Natural killer cell treated with Interleukin-12 subunit alpha and Interleukin-12 subunit beta and Interleukin-15 and Interleukin-18, amount 100 ng/mL, for 72 hours (primary cell): ENCODE measurements at places on chromosomes 5 and 9.

DNA sequence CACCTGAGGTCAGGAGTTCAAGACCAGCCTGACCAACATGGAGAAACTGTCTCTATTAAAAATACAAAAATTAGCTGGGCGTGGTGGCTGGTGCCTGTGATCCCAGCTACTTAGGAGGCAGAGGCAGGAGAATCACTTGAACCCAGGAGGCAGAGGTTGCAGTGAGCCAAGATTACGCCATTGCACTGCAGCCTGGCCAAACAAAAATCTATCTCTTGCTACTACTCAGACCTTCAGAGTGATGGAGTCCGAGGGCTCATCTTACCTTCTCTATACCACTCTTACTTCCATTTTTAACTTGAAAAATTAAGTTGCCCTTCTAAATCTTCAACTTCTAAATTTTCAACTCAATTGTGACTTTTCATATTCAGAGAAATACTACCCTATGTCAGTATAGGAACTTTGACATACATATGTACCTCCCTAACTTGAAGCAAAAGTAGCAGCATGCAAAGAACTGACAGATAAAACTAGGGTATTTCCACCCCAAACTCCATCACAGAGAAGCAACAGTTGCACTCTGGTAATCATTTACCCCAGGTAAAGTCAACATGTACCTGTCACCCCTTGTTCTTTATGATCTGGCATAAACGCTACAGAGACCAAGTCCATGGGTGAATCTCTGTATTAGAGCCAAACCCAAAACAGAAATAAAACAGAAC lies 11.4 kb downstream of the ZFAND5 start:
- peaks cover 37% of the 10 kb centered on the region for H3K4me1 ChIP-seq
- DNase-seq: no peak
- H3K27me3 ChIP-seq: no peaks in the 10 kb centered on the region
- no peak overlapping the region for H3K27ac ChIP-seq

DNA sequence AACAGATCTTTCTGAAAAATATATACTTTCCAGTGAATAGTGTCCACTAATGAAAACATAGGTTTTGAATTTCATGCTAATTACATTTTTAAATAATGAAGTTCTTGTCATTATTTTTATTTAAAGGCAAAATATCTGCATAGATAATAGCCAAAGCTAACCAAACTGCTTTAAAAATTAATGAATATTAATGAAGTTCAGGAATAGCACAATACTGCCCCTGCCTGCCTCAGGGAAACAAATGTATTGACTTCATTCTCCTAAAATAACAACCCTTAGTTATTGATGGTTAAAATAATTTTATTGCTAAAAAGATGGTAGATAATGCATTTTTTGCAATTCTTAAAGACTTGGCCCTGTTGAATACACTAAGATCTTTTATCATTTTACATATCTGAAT lies 103.6 kb upstream of the SSBP2 start:
- H3K4me1 ChIP-seq: peaks cover 23% of the 10 kb centered on the region
- H3K27ac ChIP-seq: no peak overlapping the region
- peaks cover 6% of the 10 kb centered on the region for H3K36me3 ChIP-seq
- no peak for DNase-seq

GRCh38 chr9:27367175-27367798 lies 70.3 kb upstream of the EQTN start:
- no peak overlapping the region for H3K4me3 ChIP-seq
- no peak overlapping the region for H3K27ac ChIP-seq
- DNase-seq: no peak
- peaks cover 7% of the 10 kb centered on the region for H3K27me3 ChIP-seq
- H3K4me1 ChIP-seq: peaks cover 14% of the 10 kb centered on the region

DNA sequence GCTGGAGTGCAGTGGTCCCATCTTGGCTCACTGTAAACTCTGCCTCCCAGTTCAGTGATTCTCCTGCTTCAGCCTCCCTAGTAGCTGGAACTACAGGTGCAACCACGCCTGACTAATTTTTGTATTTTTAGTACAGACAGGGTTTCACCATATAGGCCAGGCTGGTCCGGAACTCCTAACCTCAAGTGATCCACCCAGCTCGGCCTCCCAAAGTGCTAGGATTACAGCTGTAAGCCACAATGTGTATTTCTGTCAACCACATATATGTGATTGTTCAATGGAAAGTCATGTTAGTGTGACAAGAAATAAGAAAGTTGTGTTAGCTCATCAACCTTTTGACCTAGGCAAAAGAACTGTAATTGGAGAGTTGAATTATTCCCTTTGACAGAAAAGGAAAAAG lies 677.1 kb upstream of the CHD1 start:
- no peak for DNase-seq
- no peak overlapping the region for H3K4me3 ChIP-seq
- H3K27me3 ChIP-seq: no peaks in the 10 kb centered on the region
- H3K4me1 ChIP-seq: no peaks in the 10 kb centered on the region
- no peaks in the 10 kb centered on the region for H3K36me3 ChIP-seq

DNA sequence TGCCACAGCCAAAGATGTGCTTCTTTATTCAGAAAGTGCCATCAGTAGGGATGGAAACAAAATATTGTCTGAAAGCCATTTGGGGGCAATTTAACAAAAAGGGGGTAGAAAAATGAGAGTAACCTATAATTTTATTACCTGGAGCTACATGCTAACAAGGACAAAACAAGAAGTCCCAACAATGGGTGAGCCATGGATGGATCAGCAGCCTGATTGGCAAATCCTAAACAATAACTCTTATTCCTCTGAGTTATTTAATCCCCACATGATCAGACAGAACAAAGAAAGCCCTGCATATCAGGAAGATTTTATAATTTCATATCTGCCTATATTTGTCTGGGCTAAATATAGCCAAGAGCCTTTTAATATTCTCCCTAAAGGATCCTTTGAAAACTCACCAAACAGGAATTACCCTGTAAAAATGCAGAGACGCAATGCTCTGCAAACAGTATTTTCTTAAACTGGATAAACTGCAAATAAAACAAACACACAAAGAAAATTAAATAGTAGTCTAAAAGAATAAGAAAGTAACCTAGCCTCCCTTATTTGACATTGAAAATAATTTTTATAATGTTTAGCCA lies 483.4 kb downstream of the ZNF608 start:
- H3K36me3 ChIP-seq: no peaks in the 10 kb centered on the region
- H3K27me3 ChIP-seq: no peaks in the 10 kb centered on the region
- H3K4me1 ChIP-seq: no peaks in the 10 kb centered on the region
- no peak overlapping the region for H3K27ac ChIP-seq

DNA sequence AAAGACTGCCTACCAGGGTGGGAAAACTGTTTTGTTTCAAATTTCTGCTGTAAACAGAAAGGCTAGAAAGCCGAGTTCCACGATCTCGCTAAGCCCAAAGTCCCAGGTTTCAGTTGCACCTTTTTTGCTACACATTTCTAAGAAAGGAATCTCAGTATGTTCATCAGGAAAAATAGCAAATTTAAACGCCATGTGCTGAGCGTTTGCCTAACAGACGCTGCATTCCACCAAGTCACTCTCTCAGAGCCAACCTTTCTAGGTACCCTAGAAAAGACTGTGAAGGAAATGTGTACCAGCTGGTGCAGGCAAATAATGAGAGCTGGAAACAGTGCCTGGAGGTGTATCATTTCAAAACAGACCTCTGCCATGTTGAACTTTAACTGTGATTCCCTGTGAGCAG lies 71.8 kb downstream of the FRMD3 start:
- H3K4me3 ChIP-seq: no peak overlapping the region
- H3K36me3 ChIP-seq: no peaks in the 10 kb centered on the region
- peaks cover 5% of the 10 kb centered on the region for H3K27me3 ChIP-seq
- H3K27ac ChIP-seq: no peak overlapping the region

DNA sequence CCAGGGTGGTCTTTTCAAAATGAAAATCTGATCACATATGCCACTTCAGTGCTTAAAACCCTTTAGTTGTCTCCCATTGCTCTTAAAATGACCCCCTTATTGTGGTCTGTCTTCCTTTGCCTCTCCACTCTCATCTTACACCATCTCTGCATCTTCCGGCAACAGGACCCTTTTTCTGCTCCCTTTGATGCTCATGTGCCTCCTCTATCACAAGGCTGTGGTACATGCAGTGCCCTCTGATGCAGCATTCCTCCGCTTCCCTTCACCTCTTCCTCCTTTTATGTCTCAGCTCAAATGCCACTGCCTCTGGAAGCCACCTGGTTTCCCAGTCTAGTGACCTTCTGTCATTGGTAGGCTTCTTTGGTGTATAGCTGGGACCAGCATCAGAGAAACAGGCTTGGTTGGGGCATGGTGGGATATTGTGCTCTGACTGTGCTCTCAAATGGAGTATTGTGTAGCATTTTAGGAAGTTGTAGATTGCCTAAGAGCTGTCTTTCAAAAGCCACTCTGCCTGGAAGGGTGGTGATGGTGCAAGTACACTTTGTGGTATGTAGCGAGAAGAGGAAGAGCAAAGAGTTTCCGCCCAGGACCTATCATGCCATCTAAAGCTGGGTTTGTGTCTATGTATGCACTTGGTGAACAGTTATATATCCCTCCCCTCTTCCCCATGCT lies 28.1 kb downstream of the ARHGAP26 start:
- H3K27me3 ChIP-seq: no peaks in the 10 kb centered on the region
- peak overlapping the region; percentile 99 for H3K4me3 ChIP-seq
- H3K27ac ChIP-seq: peak overlapping the region; percentile 99
- DNase-seq: peak; percentile 80
- H3K4me1 ChIP-seq: peaks cover 85% of the 10 kb centered on the region

- no peaks in the 10 kb centered on the region for H3K4me1 ChIP-seq
- no peak overlapping the region for H3K4me3 ChIP-seq
- H3K27me3 ChIP-seq: no peaks in the 10 kb centered on the region
- no peak for DNase-seq
These were observed 56.4 kb downstream of the KIF4B start for GRCh38 chr5:155069961-155070360.

DNA sequence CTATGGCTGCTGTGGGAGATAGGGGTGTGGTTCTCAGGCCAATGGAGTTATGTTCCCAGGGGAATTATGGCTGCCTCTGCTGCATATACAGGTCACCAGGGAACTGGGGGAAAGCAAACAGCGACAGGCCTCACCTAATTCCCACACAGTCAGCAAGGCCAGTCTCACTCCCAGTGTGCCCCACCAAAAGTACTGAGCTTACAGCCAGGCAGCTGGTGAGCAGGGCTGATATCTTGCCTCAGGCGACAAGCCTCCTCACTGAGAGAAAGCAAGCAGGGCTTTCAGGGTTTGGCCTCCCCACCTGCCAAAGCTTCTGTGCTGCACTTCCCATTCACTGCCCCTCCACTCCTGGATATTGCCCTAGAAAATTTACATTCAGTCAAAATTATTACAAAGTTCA lies 273.8 kb upstream of the TARS1 start:
- DNase-seq: no peak
- H3K27ac ChIP-seq: no peak overlapping the region
- H3K4me1 ChIP-seq: no peaks in the 10 kb centered on the region
- peaks cover 18% of the 10 kb centered on the region for H3K36me3 ChIP-seq
- no peak overlapping the region for H3K4me3 ChIP-seq
- H3K27me3 ChIP-seq: no peaks in the 10 kb centered on the region

DNA sequence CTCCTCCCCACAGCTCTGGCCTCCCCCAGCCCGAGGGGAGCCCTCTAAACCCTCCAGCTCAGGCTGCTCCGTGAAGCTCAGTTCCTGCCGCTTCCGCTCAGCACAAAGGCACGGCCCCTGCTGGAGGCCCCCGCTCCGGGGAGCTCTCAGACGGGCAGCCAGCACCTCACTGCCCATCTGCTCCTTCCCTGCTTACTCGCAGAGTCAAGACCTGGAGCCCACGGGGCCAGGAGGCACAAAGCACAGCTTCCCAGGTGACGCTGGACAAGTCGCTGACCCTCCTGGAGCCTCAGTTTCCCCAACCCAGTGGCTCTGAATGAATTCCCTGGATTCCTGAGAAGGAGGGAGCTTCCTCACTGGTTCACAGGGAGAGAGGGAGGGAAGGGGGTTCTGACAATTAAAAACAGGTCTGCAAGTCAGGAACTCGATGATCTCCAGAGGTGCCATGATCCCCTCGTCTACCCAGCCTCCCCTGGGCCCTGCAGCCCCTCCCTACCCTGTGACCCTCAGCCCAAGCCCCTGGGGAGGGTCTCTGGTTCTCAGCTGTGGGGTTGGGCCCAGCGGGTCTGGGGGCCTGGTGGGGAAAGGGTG lies 36.2 kb downstream of the VAV2 start:
- DNase-seq: no peak
- H3K4me3 ChIP-seq: peak overlapping the region; percentile 59
- peaks cover 17% of the 10 kb centered on the region for H3K4me1 ChIP-seq
- no peaks in the 10 kb centered on the region for H3K36me3 ChIP-seq
- H3K27me3 ChIP-seq: no peaks in the 10 kb centered on the region

- H3K4me1 ChIP-seq: peaks cover 15% of the 10 kb centered on the region
- DNase-seq: no peak
- H3K4me3 ChIP-seq: no peak overlapping the region
These were observed 58.2 kb downstream of the EXOSC2 start for GRCh38 chr9:130751631-130752355.

- no peak for DNase-seq
- H3K27me3 ChIP-seq: no peaks in the 10 kb centered on the region
- no peaks in the 10 kb centered on the region for H3K36me3 ChIP-seq
- H3K4me1 ChIP-seq: no peaks in the 10 kb centered on the region
- H3K27ac ChIP-seq: no peak overlapping the region
These were observed 140.0 kb downstream of the MUSK start for GRCh38 chr9:110808599-110808980.

- H3K4me1 ChIP-seq: peaks cover 32% of the 10 kb centered on the region
- peaks cover 28% of the 10 kb centered on the region for H3K36me3 ChIP-seq
- DNase-seq: no peak
- no peak overlapping the region for H3K4me3 ChIP-seq
These were observed 33.2 kb downstream of the F2RL2 start for GRCh38 chr5:76590027-76590426.

DNA sequence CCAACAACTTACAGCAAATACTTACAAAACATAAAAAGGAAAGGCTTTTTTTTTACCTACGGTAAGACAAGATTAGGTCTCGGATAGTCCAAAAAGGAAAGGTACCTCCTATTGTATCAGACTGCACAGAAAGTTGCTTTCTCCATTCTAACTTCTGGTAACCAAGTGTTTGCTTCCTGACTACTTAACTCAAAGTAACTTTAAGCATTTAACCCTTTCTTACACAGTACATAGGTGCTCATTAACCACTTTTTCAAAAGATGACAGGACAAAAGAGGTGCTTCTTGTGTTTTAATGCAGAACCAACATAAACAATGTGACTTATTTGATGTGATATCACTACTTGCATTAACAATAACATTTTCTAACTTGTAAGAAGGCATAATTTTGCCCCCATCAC lies 23.1 kb downstream of the PWWP2A start:
- H3K4me3 ChIP-seq: no peak overlapping the region
- peaks cover 6% of the 10 kb centered on the region for H3K4me1 ChIP-seq
- H3K36me3 ChIP-seq: peaks cover 22% of the 10 kb centered on the region
- H3K27ac ChIP-seq: no peak overlapping the region
